ENCODE measurements at places on chromosomes 11 and 22.

- no peak for DNase-seq
Observed at GRCh38 chr22:17266251-17266971, 47.2 kb upstream of the ADA2 start.

DNA sequence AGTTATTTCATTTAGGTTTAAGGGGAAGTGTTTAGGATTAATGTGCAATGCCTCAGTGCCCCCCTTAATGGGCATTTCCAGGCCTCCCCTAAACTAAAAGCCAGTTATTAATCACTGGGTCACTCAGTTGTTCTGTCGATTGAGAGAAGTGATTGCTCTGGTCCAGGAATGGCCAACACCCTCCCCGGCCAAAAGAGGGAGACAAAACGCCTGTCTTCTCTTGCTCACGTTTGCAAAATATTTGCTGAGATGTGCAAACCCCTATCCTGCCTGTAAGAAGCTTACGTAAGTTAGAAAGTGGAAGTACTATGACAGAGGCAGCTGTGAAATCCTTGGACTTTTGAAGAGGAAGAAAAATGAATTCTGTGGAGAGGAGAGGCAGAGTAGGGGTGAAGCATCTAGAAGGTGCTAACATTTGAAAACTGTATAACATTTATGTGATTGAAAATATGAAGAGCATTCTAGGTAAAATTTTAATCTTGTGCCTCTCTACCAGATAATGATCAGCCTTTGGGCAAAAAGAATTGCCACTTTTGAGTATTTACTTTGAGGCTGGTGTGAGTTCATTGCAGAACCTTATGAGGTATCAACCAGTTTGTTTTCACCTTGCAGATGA is 37.7 kb downstream of the NTM start:
- DNase-seq: no peak

DNA sequence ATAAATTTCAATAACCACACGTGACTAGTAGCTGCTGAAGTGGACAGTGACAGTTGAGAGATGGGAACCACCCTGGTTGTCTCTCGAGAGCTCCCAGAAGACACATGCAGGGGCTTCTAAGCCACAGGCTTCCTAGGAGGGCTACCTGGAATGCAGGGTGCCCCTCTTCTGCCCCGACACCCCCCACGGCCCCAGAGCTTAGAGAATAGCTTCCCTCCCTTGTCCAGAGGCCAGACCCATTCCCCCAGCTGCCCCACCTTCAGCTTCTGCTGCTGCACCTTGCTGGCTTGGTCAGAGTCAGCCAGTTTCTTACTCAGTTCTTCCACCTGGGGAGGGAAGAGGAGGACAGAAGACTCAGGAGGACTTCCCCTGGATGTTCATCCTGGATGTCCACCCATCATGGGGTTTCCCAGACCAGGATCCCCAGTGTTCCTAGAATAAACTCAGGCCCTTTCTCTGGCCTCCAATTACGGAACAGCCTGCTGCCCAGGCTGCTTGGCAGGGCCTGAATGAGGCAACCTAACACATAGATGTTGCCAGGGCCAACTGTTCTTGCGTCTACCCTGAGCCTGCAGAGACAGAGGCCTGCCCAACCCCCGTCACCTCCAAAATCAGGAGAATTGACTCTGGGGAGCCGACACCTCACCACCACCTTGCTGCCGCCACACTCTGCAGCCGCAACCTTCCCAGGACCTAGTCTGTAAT is 12.0 kb downstream of the IL18BP start:
- DNase-seq: no peak

- DNase-seq: no peak
Observed at GRCh38 chr11:94171693-94172440, 43.2 kb downstream of the PANX1 start.

DNA sequence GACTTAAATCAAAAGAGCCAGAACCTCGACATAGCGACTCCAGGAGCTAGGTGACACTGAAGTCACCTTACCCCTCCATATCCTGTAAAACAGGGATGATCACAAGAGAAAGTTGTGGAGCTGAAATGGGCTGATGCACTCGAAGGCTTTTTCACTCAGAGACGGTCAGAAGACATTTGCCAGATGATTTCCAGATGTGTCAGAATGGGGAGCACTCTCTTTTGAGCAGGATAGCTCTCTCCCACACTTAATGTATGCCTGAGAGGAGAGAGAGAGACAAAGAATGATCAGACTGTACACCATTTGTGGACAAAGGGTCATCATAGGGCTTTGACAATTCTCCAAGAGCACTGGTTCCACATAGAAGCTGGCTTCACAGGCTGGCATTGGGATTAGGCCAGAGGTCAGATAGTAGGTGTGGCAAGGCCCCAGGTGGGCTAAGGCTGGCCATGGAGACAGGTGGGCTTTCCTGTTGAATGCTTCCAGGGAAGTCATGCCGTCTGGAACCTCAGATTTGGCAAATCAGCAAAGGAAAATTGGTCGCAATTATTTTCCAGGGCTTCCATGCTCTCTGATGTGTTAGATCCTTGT is 42.3 kb upstream of the ETS1 start:
- DNase-seq: no peak

DNA sequence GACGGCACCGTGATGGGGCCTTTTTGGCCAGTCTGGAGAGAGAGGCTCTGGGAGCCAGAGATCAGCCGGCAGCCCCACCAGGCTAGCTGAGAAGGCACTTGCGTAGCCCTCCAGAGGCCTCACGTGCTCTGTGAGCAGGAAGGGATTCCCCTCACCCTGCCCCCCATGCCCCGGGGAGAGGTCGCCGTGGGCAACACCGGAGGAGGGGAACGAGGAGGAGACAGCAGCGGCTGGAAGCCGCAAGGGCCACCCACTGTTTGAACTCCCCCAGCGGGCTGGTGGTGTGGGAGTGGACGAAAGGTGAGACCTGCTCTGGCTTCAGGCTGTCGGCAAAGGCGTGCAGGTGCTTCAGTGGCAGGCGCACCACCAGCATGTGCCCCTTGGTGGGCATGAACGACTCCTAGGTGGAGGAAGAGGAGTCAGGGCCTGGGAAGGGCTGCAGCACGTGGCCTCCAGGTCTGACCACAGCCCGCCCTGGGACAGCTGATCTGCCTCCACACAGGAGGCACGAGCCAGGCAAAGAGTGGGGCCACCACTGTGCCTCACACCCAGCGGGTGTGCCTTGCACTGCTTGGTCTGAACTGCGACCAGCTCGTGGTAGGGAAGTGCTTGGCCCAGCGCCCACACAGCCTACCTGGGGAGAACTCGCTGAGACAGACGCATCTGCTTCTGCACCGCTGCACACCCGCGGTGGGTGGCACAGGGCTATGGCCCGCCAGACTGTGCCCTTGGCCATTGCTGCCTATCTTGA is 99.9 kb downstream of the MED15 start:
- DNase-seq: no peak

GRCh38 chr11:128905345-128906184 is 14.4 kb downstream of the KCNJ5 start:
- DNase-seq: no peak

DNA sequence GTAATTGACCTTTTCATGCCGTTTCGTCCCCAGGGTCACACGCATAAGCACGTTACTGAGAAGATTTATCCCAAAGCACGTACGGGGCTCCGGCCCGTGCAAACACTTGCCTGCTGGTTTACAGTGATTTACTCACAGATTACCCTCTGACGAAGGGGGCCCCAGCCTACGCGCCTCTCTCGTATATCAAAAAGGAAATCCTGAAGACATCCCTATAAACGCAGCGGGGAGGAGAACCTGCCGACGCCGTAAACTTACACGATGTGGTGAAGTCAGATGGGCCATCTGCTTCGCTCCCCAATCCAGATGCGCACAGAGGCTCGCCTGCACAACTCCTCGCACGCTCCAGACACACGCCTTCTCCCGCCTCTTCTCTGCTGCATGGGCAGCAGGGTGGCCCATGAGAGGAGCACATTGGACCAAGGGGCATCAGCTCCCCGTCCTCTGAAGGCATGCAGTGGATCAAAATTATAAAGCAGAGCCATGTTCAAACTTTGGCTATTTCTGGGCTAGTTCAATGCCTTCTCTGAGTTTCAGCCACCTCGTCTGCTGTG is 123.6 kb downstream of the MN1 start:
- no peak for DNase-seq

- no peak for DNase-seq
Observed at GRCh38 chr11:43212279-43212678, 99.5 kb upstream of the API5 start.

DNA sequence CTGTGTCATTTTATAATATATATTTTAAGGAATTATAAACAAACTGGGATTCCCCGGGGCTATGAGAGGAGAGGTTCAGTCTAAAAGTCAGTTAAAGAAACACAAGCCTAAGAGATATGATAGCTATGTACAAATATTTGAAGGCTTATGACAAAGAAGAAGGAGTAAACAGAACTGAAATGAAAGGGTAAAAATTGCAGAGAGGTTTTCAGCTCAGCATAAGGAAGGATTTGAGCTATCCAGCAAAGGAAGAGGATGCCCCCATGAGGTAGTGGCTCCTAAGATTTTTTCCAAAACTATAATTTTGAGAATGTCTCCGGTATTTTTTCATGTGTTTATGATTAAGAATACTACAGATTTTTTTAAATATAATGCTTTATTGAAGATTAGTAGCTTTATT is 57.9 kb upstream of the ANGPTL5 start:
- no peak for DNase-seq

DNA sequence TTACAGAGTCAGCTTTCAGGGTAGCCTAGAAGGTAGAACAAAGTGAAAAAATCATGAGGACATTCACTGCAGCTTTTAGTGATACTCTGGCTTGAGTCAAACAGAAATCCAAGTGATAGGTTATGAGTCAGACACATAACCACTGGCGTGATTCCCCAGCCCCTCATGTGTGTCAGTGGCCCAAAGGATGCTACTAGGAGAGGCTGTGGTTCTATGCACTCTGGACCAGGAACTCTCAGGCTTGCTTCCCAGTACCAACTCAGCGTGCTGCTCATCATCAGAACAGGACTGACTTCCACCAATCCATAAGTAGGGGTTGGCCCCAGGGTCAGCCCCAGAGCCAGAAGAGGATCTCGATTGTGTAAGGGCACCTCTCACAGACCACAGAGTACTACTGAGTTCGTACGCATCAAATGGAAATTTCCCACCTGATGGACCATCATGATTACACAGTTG is 116.8 kb downstream of the MED15 start:
- DNase-seq: no peak

- no peak for DNase-seq
Observed at GRCh38 chr22:21933910-21934309, 18.7 kb downstream of the PPM1F start.

DNA sequence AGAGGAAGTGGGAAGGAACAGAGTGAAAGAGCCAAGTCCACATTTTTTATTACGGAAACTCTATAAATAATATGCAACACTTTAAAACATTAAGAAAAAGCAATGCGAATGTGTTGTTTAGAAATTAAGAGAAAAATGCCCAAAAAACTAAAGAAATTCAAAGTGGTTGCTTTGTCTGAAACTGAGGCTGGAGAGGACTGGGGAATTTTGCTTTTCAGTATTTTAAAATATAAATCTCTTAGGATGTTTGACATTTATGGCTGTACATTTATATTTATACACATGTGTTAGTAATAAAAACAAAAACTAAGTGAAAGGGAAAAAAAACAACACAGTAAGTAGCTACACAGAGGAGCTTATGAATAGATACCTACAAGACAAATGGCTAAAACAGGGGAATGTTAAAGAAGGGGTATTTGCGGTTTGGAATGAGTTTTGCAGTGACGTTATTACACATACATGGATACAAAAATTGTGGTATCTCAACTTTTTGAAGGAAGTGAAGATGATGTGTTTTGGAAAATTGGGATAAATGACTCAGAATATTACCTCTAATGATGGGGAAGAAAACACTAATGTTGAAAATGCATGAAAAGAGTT is 97.0 kb upstream of the DRD2 start:
- DNase-seq: no peak

GRCh38 chr11:86983021-86983488 is 27.9 kb upstream of the FZD4 start:
- no peak for DNase-seq

GRCh38 chr22:37471727-37472417 is 14.3 kb downstream of the MFNG start:
- DNase-seq: no peak

DNA sequence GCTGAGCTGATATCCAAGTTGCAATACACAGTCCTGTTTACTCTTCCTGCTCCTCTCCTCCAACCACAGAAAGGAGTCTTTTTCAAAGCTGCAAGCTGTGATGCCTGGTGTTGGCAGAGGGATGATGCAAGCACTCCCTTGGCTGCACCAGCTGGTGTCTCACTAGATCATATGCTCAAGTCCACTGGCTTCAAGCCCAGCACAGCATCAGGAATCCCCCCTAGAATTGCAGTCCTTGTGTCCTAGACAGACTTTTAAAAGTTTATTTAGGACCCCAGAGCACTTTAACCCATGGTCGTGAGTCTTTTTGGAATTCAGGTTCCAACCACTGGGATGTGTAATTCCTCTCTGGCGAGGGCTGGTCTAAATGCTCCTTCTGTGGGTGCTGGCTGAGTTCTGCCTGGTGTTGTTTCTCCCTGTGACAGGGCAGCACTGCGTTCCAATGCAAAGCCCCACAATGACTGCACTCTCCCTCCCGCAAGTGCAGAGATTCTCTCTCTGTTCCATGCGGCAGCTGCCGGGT is 1.9 kb upstream of the HEPN1 start:
- no peak for DNase-seq

DNA sequence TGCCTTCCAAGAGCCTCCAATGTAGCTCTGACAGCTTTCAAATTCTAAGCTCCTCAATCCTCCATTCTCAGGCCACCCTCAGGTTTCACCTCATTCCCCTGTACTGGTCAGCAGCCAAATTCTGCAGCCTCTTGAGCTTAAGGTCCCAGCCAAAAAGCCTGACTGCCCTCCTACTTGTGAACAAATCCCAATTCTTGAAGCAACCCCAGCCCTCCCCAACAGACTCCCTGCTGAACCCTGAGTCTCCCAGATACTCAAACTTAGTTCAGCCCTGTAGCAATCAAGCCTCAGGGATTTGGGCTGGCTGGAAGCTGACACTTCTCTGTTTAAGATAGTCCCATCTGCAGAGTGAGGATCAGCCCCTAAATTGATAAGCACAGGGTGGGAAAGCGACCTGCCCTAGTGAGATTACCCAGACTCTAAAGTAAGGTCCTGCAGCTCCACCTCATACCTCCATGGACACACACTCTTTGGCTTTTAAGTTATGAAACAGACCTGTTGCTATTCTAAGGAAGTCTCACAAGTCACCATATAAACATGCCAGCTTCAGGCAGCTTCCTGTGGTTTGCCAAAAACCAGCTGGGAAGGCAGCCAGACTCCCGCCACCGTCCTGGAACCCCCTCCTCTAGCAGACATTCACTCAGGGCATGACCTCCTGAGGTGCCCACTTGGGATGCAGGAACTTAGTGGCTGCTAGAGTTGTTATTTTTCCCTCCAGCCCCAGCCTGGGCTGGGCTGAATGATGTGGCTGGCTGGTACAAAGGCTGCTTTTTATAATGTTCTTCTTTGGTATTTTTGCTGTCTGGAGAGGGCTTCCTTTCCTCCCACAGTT is 82.5 kb upstream of the PICALM start:
- no peak for DNase-seq

GRCh38 chr11:125552927-125553326 is 16.4 kb upstream of the EI24 start:
- no peak for DNase-seq

- no peak for DNase-seq
Observed at GRCh38 chr11:42170601-42171000, 711.1 kb upstream of the LRRC4C start.
